ENCODE measurements at places on chromosomes 5 and 9.

- no peak for DNase-seq
Measured at GRCh38 chr5:35717718-35718117, 100.1 kb downstream of the SPEF2 start.

GRCh38 chr5:141758310-141758998 lies 76.4 kb upstream of the ARAP3 start:
- DNase-seq = peak; percentile 25

GRCh38 chr5:74052441-74053221 lies 426.6 kb downstream of the ARHGEF28 start:
- DNase-seq = no peak

DNA sequence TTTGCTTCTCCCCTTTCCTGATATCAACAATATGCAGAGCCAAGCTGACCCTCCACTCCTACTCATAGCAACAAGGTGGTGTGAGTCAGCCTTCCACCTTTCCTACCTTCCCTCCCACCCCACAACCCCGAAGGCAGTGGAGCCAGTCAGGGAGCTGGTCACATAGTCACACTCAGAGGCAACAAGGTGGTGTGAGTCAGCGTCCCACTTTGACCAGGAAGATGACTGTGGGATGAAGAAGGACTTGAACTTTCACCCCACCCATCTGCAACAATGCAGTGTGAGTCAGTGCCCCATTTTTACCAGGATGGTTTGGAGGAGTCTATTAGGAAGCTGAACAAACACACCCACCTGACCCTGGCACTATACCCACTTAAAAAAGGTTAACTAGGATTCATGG lies 30.1 kb upstream of the ZNF782 start:
- DNase-seq = no peak

- no peak for DNase-seq
Measured at GRCh38 chr5:133957591-133957990, 10.8 kb downstream of the C5orf15 start.

DNA sequence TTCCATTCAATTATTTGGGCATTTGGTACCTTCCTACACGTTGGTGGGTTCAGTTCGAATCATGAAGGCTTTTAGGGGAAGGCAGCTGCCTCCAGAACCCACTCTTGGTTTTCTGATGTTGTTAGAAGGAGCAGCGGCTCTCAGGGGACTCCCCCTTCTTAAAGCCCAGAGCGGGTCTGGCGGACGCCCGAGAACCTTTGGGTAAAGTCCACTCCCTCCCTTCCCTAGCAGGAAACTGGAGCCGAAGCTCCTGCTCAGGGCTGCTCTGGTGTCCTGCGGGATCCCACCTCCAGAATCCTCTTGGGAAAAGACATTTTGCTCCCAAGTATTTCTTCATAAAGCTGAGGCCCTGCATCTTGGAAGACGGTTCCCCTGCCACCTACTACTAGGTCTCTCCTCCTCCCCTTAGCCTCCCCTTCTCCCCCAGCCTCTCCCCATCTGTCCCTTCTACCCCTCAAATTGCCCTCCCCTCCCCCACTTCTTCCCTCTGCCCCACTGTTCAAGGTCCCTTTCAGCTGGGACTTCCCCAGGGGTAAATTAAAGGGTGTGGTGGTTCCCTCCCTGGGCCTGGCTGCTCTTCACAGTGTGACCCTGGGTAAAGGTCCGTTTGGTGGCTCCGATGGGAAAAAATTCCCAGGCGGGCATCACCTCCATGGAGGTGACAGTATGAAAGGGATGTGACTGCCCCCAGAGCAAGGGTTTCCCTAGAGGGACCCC lies 9.3 kb downstream of the IRX4 start:
- no peak for DNase-seq

DNA sequence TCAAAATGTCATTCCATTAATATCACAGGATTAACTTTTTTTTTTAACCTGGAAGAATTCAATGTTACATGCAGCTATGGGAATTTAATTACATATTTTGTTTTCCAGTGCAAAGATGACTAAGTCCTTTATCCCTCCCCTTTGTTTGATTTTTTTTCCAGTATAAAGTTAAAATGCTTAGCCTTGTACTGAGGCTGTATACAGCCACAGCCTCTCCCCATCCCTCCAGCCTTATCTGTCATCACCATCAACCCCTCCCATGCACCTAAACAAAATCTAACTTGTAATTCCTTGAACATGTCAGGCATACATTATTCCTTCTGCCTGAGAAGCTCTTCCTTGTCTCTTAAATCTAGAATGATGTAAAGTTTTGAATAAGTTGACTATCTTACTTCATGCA lies 20.6 kb downstream of the PCA3 start:
- no peak for DNase-seq

GRCh38 chr5:150570333-150570732 lies 62.4 kb downstream of the NDST1 start:
- no peak for DNase-seq

- DNase-seq = peak; percentile 37
Measured at GRCh38 chr5:150411245-150411979, 1.3 kb downstream of the CD74 start.

DNA sequence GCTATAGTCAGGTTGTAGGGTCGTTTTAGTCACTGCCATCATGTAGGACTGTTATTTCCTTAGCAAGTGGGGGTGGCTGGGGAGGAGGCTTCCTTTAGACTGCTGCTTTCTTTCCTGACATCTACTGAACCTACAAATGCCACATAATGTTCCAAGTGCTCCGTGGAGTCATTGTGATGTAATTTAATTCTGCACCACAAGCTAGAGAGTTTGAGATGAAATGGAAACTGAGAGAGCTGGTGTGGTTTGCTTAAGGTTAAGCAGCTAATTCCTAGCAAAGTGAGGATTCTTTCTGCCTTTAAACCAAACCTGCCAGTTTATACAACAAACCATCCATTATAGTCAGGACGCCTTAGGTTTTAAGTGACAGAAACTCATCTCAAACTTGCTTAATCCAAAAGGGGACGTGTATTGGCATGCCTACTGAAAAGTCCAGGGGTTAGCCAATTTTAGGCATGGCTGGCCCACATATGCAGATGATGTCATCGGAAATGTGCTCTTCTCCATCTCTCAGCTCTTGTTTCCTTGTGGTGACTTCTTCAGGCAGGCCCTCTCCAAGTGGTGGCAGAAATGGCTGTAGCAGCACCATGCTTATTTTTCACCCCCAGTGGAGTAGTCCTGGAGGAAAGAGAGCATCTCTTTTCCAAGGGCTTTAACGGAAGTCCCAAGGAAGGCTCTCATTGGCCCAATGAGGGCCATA lies 30.5 kb downstream of the ZNF618 start:
- DNase-seq = no peak

DNA sequence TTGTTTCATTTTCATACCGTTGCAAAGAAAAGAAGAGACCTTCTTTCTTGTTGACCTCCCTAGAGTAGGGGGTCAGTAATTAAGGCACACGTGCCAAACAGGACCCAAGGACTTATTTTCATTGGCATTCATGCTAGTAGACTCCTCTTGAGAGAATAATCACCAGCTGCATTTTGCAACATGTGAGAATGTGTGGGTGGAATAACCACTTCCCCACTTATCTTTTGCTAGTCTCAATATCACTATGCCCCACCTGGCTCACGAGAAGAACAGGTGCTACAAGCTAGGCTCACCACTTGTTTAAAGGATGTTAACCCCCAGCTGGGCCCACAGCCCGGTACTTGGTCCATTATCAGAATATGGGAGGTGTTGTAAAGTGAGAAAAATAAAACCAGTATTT lies 460.7 kb upstream of the MEF2C start:
- no peak for DNase-seq

DNA sequence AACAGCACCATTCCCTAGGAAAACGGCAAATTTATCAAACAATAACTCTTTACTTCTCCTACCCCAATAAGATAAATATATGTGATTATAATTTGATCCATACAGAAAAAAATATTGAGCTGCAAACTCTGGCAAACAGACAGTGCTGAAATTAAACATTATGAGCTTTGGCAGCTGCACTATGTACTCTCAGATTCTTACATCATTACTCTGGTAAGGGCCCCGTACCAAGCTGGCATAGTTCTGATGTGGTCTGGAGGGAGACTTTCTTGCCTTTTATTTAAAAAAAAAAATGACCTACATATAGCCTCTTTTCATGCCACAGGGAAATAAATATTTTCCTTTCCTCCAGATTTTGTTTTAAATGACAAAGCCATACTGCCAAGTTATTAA lies 95.0 kb downstream of the NR6A1 start:
- no peak for DNase-seq

- DNase-seq = no peak
Measured at GRCh38 chr9:112867275-112867991, 23.2 kb downstream of the SLC46A2 start.

DNA sequence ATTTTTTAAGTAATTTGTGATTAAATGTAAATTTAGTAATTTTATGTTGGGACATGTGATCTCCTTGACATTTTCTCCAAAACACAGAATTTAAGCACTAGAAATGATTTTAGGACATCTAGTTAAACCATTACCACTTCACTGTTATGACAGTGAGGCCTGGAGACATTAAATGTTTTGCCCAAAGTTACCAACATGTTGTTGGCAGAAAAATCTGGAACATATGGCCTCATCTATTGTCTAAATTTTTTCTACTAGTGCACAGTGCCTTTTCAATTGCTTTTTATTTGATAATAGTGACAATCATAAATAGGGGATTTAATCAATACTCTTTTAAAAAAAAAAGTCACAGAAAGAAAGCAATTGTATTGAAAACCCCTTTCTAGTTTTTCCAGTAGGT lies 45.6 kb downstream of the PIK3R1 start:
- DNase-seq = no peak

DNA sequence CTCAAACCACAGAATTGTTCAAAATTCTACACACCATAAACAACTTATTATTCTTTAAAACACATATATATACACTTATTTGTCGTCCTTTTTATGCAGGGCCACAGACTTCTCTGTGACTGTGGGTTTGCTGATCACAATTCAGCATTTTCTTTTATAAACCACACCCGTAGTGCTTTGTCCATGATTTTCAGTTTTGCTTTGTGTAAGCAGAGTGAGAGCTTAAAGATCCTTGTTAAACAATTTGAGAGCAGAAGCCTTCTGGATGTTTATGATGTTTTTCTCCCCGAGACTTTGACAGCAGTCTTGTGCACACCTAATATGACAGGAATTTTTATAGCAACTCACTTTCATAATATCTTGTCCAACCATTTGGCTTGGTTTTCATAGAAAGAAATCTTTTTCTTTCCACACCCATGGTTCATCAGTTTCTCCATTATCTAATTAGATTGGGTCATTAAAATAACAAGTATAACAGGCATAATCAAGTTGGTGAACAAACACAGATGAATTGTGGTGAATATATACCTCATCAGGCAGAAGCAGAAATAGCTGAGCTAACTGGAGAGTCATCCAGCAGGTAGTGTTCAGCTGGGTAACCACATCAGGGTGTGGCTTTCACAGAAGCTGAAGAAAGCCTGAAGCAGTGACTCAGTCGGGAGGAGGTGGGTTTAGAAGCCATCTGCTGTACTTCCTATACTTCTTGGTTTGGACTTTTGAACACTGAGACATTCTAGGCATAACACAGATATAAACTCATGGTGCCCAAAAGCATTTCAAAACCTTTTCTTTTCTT lies 232.8 kb downstream of the DOCK8 start:
- DNase-seq = no peak

DNA sequence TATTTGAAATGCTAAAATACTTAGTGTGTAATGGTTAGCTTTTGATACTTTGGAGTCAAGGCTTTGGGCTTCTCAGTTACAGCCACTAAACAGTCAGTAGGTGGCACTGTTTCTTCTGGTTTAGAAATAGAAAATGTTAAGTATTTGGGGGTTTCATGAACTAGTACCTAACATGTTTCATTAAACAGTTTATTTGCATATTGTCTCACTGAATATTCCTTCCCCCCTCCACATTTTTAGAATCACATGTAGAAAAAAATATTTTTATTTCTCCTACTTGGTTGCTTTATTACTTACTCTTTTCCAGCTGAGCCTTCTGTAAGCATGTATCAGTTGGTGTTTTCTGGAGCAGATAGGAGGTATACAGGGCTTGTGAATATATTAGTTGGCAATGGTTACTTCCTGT lies 48.0 kb downstream of the IPO11 start:
- peak; percentile 22 for DNase-seq

DNA sequence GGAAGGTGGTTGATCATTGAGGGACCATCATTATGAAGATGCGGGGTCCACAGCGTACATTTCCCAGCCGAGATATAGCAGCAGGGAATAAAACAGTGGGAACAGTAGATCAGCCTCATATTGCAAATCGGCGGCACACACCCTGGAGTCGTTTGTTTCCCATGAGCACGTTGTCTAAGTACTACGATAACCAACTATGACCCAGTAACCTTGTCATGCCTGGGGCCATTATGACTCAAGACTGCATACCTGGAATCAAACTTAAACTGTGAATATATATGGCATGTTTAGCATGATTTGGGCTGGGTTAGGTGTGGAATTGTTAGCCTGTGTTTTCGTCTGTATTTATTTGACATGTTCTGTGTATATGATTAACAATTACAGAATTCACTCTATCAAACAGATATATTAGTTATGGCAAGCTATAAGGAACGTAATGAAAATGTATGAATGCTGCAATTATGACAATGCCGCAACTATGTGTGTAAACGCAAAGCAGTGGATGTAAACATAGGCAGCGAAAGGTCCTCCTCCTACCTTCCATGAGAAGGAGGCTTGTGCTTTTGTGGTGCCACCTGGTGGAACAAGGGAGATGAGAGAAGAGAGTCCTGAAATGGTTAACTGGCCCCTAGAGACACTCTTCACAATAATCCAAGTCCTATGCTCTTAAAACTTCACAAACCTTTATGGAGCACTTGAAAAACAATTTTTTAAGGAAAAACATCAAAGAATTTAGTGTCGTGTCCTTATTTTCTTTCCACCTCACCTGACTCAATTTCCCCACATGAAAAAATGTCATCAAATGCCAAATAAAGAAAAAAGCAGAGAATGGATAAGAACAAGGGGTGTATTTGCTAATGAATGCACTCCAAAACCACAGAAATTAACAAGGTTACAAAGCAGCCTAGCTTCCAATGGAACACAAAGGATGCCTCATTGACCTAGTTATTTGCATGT lies 47.1 kb downstream of the SEMA5A start:
- DNase-seq = peak; percentile 17

GRCh38 chr9:18791074-18791473 lies 241.9 kb downstream of the SAXO1 start:
- peak; percentile 79 for DNase-seq

GRCh38 chr9:27763831-27764230 lies 190.6 kb upstream of the C9orf72 start:
- DNase-seq = no peak

GRCh38 chr9:91496351-91496750 lies 72.7 kb upstream of the NFIL3 start:
- DNase-seq = no peak

- no peak for DNase-seq
Measured at GRCh38 chr9:29060041-29060440, 1486.8 kb upstream of the C9orf72 start.

DNA sequence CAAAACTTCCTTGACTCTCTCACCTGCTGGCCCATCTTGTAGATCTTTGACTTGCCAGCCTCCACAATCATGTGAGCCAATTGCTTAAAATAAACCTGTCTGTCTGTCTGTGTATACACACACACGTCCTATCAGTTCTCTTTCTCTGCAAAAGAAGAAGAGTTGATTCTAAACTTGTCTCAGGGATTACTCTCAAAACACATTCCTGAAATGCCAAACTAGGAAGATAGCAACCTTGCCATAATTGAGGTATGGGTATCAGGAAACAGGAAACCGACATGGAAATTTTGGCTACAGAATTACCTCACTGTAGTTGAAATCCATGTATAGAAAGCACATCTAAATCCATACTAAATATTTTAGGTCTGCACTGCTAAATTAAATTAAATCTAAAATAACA lies 483.4 kb downstream of the PLK2 start:
- DNase-seq = no peak

GRCh38 chr9:114248299-114248707 lies 74.6 kb upstream of the ORM1 start:
- DNase-seq = no peak

GRCh38 chr5:143541943-143542797 lies 138.7 kb upstream of the NR3C1 start:
- no peak for DNase-seq
